ENCODE measurements at places on chromosomes 6 and 20.
A peak's percentile ranks its signal among the peaks of the same experiment; 100 is the strongest.

GRCh38 chr6:126574301-126574700 is 234.4 kb downstream of the CENPW start:
- no peak for DNase-seq

- no peak for DNase-seq
Measured at GRCh38 chr20:45523821-45524220, 8.4 kb upstream of the SPINT3 start.

- no peak for DNase-seq
Measured at GRCh38 chr6:41935193-41935574, 6.4 kb downstream of the CCND3 start.

DNA sequence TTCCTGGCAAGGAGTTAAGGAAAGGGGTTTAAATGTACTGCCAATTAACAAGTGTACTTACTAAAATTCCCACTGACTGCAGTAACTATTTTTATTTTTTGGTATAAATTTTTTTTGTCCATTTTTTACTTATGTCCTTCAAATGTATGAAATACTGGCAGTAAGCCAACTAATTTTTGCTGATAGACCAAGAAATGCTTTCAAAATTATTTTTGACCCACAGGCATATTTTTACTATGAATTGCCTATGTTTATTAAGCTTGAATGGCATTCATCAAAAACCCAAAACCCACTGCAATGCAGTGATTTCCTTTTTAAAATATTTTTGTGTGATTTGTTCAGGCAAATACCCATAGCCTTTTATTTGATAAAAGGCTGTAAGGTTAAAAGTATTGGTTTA is 560.1 kb downstream of the UTRN start:
- DNase-seq: peak; percentile 31

DNA sequence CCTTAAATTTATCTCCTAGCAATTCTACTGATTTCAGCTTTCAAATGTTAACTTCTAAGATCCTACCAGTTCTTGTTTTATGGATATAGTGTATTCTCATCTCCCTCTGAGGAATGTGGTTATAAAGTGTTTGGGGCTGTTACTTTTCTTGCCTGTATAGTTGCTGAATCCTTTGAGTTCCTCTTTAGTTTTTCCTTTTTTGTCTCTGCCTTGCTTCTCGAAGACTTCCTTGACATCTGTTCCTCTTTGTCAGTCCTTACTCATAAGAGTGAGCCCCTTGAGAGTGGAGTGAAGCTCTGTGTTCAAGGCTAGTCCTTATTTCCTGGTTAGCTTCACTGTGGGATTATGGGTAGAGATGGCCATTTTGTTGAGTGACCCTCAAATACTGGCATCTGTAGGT is 84.6 kb downstream of the ELOVL4 start:
- no peak for DNase-seq

DNA sequence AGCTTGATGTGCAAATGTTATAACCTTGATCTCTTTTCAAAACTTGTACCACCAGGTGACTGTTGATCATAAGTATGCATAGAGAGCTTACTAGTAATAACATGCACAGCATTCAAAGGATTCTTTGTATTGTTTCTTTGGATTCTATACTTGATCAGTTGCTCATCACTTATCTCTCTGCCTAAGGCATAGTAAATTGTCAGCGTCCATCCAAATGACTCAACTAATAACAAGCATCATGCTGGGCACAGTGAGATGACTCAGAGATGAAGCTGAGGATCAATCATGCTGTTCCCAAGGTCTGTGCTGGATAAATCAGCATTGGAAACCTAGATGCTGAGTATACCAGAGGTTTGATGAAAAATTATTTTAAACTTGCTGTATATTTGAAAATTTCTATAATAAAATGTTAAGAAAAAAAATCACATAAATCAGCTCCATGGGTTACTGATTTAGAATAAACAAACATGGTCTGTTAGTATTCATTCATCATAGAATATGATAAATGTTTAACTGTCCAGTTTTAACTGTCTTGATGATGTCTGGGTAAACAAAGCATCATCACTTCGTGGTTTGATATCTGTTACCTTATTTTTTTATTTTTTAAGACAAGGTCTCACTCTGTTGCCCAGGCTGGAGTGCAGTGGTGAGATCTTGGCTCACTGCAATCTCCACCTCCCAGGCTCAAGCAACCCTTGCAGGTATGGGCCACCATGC is 45.6 kb upstream of the SGK1 start:
- peak; percentile 85 for DNase-seq

Measured in fibroblast of lung (primary cell).